ENCODE measurements at places on chromosomes 7 and 10.

DNA sequence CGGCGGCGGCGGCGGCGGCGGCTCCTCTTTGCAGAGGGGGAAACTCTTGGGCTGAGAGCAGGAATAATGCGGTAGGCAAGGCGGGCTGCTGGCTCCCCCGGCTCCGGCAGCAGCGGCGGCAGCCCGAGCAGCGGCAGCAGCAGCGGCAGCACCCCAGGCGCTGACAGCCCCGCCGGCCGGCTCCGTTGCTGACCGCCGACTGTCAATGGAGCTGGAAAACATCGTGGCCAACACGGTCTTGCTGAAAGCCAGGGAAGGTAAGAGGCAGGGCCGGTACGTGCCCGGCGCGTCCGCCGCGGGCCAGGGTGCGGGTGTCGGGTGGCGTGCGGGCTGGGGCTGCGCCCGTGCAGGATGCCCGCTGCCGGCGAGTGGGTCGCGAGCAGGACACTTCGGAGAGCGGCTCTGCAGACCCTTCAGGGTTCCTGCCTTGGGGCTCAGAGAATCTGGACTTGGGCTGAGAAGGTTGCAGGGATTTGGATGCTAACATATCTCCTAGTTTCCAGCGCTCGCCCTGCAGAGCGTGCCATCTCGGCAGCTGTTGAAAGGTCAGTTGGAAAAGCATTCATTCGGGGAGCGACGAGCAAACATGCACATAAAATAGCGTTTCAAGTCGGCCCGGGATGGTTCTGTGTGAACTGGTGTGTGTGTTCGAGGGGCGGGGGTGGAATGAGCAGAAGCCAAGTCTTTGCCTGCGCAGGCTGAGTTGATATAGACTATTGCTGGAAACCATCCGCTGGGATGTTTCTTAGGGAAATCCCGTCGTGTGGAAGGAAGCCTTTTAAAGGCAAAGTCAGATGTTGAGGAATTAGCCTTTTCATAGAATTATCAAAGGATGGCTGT, 562 bp downstream of the GRK5 start:
- DNase-seq, result peak; percentile 53

DNA sequence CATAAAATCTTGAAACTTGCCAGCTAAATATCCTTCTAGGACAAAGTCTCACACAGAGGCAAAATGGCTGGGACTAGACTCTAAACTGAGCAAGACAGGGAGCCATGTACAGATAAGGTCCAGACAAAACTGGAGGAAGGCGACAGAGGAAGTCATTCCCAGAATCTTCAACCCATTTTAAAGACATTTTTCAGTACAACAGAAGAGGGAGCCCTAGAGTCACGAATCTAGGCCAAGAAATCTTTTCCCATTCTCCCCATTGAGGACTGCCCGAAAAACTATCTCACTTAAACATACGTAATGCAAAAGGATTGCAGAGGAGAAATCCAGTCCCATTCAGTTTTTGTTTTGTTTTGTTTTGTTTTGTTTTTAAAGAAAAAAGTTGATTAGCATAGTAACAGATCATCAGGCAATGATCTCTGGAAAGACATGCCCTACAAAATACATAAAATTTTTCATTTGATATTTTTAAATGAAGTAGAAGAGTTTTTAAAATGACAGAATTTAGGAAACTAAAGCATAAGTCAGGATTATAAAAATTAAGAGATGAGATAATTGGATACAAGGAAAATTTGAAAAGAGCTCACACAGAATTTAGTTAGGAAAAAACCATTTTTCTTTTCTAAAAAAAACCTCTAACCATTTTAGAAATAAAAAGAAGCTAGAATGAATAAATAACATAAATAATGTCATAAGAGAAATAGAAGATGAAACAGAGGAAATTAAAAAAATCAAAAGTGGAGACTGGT, 16.9 kb upstream of the PRF1 start:
- no peak for DNase-seq

GRCh38 chr10:113550365-113550764, 2.5 kb upstream of the HABP2 start:
- DNase-seq, result no peak

DNA sequence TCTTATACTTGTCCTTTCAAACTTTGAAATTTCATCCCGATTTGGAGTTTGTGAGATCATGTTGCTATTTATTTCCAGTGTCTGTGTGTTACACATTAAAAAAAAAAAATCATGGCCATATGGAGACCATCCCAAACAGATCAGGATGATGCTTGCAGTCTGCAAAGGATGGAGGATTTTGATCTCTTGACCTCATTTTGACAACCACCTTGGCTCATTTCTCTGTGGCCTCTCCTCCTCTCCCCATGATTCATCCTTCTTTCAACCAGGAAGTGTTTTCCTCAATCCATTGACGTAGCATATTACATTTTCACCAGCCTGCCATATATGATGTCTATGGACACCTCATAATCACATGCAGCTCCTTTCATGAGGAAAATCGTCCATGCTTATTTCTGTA, 68.9 kb upstream of the INSYN2A start:
- no peak for DNase-seq

- DNase-seq, result no peak
Observed at GRCh38 chr7:134866617-134867016, 87.2 kb downstream of the CALD1 start.

- DNase-seq, result no peak
Observed at GRCh38 chr10:49300140-49300974, 1.4 kb downstream of the C10orf71 start.

DNA sequence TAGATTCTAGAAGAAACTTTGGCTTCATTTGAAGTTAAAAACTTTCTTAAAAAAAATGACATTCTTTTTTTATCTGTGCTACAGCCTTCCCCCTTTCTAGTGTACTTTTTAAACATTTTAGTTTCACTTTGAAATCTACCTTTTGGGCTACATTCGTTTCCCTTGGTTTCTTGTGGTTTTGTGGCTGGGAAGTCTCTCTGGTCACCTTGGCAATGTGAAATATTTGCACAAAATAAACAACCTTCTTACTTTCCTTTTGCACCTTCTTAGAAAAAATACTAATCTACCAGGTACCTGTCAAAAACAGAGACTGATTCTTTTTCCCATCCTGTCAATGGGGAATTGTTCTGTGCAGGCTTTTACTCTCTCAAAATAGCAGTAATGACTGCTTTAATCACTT, 350.2 kb downstream of the GATA3 start:
- DNase-seq, result peak; percentile 85

- peak; percentile 50 for DNase-seq
Observed at GRCh38 chr7:22563032-22563501, 63.1 kb upstream of the STEAP1B start.

- peak; percentile 40 for DNase-seq
Observed at GRCh38 chr10:61897671-61898434, 3.6 kb upstream of the ARID5B start.

GRCh38 chr7:100372256-100372655, 1.0 kb upstream of the PILRA start:
- DNase-seq, result peak; percentile 44

GRCh38 chr7:79376299-79377025, 77.0 kb downstream of the MAGI2 start:
- DNase-seq, result no peak

GRCh38 chr7:116429986-116430619, 69.4 kb upstream of the CAV2 start:
- DNase-seq, result no peak

GRCh38 chr7:1314908-1315450, 82.3 kb downstream of the UNCX start:
- DNase-seq, result no peak

DNA sequence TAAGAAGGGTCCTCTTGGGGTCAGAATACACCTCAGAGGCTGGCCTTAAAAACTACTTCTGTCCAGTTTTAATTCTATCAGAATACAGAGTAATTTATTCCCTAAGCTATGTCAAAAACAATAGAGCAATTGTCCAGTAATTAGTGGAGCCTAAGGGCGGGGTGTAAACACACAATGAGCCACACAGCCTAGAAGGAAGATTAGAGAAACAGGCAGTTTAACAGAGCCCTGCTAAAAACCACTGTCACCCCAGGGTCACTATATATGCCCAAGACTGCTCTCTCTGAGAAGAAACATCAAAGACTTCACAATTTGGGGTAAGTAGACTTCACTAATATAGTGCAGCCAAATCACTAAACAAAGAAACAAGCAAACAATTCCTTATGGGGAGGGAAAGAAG, 27.2 kb upstream of the WNT2 start:
- DNase-seq, result no peak

DNA sequence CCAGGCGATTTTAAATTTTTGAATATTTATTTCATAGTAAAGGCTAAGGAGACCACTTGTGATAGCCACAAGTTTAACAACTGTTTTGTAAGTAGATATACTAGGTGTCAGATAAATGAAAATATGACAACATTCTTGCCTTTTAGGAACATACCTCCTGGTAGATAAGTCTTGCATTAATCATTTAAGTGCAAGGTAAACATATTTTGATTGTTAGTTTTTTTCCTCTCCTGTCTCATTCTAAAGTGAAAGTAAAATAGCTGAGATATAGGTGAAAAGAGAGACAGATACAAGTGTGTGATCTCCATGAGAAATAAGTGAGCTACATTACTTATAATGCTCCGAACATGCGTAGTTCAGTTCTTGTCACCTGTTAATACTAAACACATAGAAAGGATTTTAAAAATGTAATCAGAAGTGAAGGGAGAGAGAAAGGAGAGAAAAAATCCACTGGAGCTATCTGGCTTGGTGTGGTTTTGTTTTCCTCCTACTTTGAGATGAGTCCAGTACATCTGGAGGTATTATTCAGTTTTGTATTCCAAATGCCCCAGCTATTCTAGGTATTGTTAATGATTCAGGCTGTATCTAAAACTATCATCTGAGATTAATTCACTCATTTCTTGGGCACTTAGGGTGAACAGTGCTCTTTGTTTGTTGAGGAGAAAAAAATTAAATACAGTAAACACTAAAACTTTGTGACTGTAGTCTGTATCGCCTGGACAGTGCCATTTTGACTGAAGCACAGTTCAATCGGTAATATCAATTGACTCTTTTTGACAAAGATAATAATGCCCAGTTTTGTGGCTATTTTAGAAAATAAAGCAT, 21.2 kb downstream of the GLCCI1 start:
- DNase-seq, result no peak

DNA sequence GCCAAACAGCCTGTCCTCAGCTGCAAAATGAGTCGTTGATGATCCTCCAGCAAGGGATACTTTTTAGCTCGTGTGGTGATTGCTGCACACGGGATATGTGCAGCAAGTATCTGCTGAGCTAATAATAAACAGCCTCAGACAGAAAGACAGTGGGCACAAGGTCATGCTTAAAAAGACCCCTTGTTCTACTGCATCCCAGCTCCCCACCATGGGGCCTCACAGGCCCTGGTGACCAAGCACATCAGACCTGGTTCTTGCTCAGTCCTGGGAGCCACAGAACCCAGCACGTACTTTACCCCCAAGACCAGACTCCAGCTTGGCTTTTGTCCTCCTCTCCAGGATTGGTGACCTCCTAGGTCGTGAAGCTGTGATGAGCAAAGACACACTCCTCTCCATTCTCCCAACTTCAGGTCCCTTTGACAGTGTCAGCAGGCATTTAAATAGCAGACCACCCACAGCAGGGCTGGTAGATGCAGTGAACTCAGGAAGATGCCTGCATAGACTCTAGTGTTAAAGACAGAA, 50.5 kb downstream of the EGFR start:
- DNase-seq, result no peak

- DNase-seq, result no peak
Observed at GRCh38 chr10:35803046-35803445, 160.9 kb upstream of the FZD8 start.

DNA sequence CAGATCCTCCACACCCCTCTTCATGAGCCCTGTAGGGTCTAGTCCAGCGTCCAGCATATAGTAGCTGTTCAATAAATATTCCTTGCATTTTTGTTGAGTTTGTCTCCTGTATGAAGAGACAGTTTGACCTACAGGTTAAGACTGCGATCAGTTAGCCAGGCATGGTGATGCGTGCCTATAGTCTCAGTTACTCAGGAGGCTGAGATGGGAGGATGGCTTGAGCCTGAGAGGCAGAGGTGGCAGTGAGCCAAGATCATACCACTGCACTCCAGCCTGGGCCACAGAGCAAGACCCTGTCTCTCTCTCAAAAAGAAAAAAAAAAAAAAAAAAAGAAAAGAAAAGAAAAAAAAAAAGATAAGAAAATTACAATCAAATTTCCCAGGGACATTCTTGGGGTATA, 5.1 kb upstream of the CUEDC2 start:
- no peak for DNase-seq

GRCh38 chr10:88209837-88210561, 346.6 kb downstream of the PTEN start:
- no peak for DNase-seq
